HS-5 (cell line): ENCODE measurements at places on chromosomes 7 and 10.
A peak's percentile ranks its signal among the peaks of the same experiment; 100 is the strongest.

DNA sequence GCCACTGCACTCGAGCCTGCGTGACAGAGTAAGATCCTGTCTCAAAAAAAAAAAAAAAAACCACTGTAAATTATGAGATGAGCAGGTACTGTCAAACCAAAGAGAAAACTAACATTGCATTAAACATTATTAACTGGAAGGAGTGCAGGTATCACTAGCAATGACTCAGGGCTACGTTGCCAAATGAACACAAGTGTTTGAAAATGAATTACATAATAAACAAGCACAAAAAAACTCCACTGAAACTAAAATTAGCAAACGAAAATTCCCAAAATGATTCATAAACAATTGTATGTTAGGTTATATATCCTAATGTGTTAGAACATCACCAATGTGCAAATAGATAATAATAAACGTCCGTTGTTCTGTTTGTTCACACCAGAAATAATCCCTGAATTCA is 42.8 kb downstream of the NSUN6 start:
- DNase-seq, result no peak

DNA sequence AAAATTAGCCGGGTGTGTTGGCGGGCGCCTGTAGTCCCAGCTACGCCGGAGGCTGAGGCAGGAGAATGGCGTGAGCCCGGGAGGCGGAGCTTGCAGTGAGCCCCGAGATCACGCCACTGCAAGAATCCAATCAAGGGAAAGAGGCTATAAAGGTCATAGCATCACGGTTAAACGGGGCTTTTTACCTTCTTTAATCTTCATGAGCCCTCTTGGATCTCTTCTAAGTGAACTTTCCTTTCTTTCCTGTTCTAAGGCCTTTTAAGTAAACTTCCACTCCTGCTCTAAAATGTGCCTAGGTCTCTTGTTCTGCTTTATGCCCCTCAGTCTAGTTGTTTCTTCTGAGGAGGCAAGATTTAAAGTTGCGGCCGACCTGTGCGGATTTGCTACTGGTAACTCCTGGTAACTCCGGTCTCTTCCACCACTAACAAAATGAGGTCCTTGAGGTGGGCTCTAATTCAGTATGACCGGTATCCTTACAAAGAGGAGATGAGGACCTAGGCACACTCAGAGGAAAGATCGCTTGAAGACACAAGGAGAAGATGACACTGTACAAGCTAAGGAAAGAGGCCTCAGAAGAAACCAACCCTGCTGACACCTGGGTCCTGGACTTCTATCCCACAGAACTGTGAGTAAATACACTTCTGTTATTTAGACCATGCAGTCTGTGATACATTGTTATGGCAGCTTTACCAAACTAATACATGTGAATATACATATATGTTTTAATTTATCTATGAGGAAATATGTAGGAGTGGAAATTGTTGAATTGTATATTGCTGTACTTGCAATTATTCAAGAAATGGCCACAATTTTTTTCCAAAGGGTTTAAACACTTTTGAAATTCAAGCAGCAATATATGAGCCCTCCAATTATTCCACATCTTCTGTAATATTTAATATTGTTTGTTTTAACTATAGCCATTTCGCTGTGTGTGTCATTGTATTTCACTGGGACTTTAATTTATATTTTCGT is 331.5 kb upstream of the CNTNAP2 start:
- no peak for DNase-seq

GRCh38 chr7:95200741-95201140 is 123.6 kb downstream of the PON1 start:
- DNase-seq, result no peak

DNA sequence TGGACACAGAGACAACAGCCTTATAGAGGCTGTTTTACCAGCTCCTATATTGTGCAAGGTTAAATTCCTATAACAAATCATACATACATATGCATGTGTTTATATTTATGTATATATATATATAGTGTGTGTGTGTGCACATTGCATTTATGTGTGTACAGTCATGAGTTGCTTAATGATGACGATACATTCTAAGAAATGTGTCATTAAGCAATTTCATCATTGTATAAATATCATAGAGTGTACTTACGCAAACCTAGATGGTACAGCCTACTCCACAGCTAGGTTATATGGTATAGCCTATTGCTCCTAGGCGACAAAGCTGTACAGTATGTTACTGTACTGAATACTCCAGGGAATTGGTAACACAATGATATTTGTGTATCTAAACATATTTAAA is 30.1 kb upstream of the TNKS2 start:
- peak; percentile 50 for DNase-seq

- no peak for DNase-seq
Observed at GRCh38 chr10:32950591-32951108, 7.4 kb downstream of the ITGB1 start.

DNA sequence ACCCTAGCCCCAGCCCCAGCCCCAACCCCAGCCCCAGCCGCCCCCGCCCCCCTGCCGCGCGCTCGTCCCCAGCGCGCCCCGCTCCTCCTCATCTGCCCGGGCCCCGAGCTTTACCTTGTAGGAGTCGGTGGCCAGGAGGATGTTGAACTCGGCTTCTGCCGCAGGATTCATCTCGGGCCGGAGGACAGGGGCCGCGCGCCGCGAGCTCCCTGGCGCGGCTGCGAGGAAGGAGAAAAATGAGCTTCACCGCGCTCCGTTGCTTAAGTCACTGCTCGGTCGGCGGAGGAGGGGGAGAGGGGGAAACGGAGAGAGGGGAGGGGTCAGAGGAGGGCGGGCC is at the start of gene NAMPT:
Gene NAMPT, minus strand, starts transcription at position 270 of the 337 bp plus-strand sequence. Its CDS starts 99 bp downstream, at position 171.
- DNase-seq, result no peak

- no peak for DNase-seq
Observed at GRCh38 chr7:113810080-113810744, 108.6 kb downstream of the PPP1R3A start.

DNA sequence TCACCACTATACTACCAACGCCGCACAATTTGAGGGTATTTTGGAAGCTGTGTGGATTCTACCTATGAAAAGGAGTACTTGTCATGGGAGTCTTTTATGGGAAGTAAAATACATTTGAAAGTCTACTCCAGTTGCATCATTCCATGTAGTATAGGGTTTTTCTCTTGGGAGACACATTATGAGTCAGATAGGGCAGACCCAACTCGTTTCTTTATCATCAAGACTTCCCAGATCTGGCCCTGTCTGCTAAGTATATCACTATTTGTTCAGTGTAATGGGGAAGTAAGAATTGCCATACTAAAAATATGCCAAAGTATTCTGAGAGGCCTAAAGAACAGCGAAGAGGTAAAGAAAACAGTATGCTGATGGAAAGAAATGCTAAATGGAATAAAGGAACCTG is 144.2 kb downstream of the SPAG6 start:
- no peak for DNase-seq
